Immature natural killer cell (primary cell): ENCODE measurements at places on chromosomes 5 and 9. TPM values are rescaled to one million over a fixed set of nuclear protein-coding genes. Genes with fewer than 3 reads are reported as not detected.
A peak's percentile ranks its signal among the peaks of the same experiment; 100 is the strongest.

- no peaks in the 10 kb centered on the region for H3K36me3 ChIP-seq
- no peak overlapping the region for H3K27ac ChIP-seq
- peaks cover 7% of the 10 kb centered on the region for H3K27me3 ChIP-seq
Observed at GRCh38 chr5:55927861-55928655, 66.7 kb downstream of the IL6ST start.

DNA sequence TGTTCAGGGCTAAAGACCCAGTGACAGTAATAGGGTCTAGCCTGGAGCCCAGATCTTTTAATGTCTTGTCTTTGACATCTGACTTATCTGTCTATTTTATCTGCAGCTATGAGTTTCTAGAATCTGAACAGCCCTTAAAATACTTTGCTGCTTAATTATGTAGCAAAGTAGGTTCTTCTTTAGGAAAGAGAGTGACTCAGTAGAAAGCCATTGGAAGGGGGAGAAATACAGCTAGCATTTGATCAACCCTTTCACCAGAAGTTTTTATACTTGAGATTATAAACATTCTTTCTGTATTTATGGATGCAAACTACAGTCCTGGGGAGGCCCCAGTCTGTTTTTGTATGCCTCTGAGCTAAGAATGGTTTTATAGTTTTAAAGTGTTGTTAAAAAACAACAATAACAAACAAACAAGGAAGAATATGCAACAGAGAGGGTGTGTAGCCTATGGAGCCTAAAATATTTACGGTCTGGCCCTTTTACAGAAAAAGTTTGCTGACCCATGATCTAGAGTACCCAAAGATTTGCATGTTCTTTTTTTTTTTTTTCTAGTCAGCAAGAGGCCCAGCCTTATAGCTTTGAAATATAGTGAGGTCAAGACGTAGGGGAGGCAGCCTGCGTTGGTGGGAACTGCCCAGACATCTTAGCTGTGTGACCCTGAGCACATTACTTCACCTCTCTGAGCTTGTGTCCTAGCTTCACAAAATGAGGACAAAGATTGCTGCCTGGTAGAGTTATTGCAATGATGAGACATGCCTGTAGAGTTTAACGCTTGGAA, 9.7 kb downstream of the GSN start:
- H3K27ac ChIP-seq = no peak overlapping the region
- H3K36me3 ChIP-seq = peaks cover 4% of the 10 kb centered on the region
- no peak for DNase-seq
- H3K27me3 ChIP-seq = no peaks in the 10 kb centered on the region
- peaks cover 24% of the 10 kb centered on the region for H3K4me1 ChIP-seq

DNA sequence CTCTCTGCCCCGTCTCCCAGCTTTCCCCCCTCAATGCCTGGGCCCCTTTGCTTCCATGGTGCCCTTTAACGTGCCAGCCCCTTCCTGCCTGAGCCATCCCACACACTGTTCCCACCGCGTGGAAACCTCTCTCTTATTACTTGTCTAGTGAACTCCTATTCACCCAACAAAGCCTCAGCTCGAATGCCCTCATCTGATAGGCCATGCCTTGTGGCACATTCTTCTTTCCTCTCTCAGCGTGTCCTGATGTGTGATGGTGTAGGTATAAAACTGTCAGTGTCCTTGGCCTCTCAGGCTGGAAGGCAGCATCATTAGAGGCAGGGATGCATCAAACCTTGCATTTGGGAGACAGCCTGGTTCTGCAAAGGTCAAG, 152.3 kb downstream of the OLFM1 start:
- DNase-seq = no peak
- no peaks in the 10 kb centered on the region for H3K36me3 ChIP-seq
- H3K4me1 ChIP-seq = no peaks in the 10 kb centered on the region

DNA sequence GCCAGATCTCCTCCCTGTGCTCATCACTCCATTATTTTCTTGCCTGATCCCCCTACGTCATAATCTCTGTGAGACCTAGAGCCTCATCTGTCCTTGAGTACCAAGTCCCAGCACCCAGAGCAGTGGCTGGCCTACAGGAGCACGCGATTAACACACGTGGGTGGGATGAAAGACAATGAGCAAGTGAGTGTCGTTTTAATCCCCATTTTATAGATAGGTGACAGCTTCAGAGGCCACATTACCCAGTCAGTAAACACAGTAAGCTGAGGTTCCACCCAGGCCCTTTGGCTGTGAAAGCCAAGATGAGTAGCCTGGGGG, 17.3 kb downstream of the TRUB2 start:
- H3K4me3 ChIP-seq = no peak overlapping the region
- H3K36me3 ChIP-seq = peaks cover 8% of the 10 kb centered on the region
- no peak for DNase-seq
- no peak overlapping the region for H3K27ac ChIP-seq

DNA sequence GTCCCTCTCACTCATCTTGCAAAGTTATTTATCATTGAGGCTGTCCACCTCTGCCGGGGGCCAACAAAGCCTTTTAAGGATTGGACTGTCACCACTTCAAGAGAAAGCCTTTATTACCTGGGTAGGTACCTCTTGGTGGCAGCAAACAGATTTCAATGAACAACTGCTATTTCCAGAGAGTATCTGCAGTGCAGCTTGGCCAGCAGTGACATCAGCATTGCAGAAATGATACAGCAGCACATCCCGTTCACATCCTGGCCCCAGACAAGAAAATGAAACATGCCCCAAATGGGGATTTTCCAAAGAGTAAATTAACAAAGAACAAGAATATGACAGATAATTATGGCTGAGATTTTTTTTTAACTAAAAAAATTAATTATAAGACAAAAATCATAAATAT, 2.3 kb upstream of the SPATA6L start:
- peaks cover 13% of the 10 kb centered on the region for H3K27me3 ChIP-seq
- peaks cover 34% of the 10 kb centered on the region for H3K4me1 ChIP-seq
- H3K27ac ChIP-seq = no peak overlapping the region

- H3K4me3 ChIP-seq = no peak overlapping the region
- H3K36me3 ChIP-seq = no peaks in the 10 kb centered on the region
- no peak overlapping the region for H3K27ac ChIP-seq
- DNase-seq = no peak
- no peaks in the 10 kb centered on the region for H3K4me1 ChIP-seq
Observed at GRCh38 chr5:16712620-16713019, 95.8 kb upstream of the RETREG1 start.

DNA sequence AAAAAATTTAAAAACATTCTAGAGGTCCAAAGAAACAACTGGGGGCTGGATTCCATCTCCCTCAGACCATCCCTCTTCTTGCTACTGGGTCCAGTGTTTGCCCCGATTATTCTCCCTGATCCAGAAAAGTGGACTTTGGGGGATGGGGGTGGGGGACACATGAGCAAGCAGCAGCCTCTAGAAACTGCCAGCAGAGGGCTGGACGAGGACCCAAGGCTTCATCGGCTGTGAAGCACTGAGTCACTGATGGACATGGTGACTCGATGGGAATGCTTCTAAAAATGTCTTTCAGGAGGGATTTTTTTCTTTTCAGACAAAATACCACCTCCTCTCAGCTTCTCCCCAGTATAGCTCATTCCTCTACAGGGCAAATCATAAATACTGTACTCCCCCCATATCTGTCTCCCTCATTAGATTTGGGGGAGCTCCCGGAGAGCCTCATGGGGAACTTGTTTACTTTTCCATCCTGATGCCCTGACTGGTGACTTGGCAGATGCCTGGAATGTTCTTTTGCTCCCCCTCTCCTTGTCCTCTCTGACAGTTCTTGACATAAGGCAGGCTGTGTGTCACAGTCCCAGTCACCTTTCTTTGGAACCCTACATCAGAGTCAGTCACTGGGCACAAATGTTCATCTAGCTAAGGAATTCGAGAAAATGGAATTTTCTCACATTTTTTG, 67.2 kb upstream of the STC2 start:
- no peaks in the 10 kb centered on the region for H3K36me3 ChIP-seq
- DNase-seq = no peak
- no peak overlapping the region for H3K27ac ChIP-seq
- no peak overlapping the region for H3K4me3 ChIP-seq
- H3K4me1 ChIP-seq = no peaks in the 10 kb centered on the region
- peaks cover 5% of the 10 kb centered on the region for H3K27me3 ChIP-seq

GRCh38 chr5:38051711-38052511, 206.4 kb upstream of the EGFLAM start:
- peaks cover 2% of the 10 kb centered on the region for H3K27me3 ChIP-seq
- H3K4me3 ChIP-seq = no peak overlapping the region
- no peaks in the 10 kb centered on the region for H3K36me3 ChIP-seq
- DNase-seq = no peak
- no peak overlapping the region for H3K27ac ChIP-seq

DNA sequence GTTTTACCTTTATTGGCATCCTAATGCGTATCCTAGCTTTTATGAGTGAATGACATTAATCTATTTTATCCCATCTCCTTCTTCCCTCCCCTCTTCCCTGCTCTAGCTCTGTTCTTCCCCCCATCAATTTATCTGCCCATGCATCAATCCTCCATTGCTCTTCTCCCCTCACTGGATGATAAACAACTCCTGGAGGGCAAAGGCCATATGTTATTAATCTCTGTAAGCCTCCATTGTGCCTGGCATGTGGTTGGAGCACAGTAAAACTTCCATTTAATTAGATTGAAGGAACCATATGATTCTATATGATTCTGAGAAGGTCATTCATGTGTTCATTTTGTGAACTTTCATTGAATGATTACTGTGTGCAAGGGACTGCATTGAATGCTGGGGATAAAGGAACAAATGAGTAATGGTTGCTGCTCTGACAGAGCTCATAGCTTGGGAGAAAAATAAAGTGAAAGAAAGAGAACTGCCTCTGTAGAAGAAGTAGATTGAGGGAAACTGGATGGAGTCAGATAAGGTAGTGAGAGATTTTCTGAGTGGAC, 85.0 kb downstream of the MEGF10 start:
- H3K4me1 ChIP-seq = no peaks in the 10 kb centered on the region
- H3K36me3 ChIP-seq = no peaks in the 10 kb centered on the region
- H3K27me3 ChIP-seq = no peaks in the 10 kb centered on the region
- H3K27ac ChIP-seq = no peak overlapping the region
- no peak overlapping the region for H3K4me3 ChIP-seq

- no peaks in the 10 kb centered on the region for H3K27me3 ChIP-seq
- H3K4me3 ChIP-seq = no peak overlapping the region
- H3K4me1 ChIP-seq = peaks cover 13% of the 10 kb centered on the region
- no peak for DNase-seq
Observed at GRCh38 chr9:130078547-130078946, 24.8 kb downstream of the GPR107 start.

- no peak overlapping the region for H3K4me3 ChIP-seq
- no peak for DNase-seq
- H3K27me3 ChIP-seq = peaks cover 8% of the 10 kb centered on the region
- H3K36me3 ChIP-seq = no peaks in the 10 kb centered on the region
- H3K4me1 ChIP-seq = peaks cover 4% of the 10 kb centered on the region
- no peak overlapping the region for H3K27ac ChIP-seq
Observed at GRCh38 chr5:1654786-1655495, 131.2 kb upstream of the LPCAT1 start.

- no peak for DNase-seq
- peak overlapping the region; percentile 82 for H3K4me3 ChIP-seq
- H3K27ac ChIP-seq = no peak overlapping the region
Observed at GRCh38 chr9:14314929-14315874, 1.3 kb upstream of the NFIB start.

DNA sequence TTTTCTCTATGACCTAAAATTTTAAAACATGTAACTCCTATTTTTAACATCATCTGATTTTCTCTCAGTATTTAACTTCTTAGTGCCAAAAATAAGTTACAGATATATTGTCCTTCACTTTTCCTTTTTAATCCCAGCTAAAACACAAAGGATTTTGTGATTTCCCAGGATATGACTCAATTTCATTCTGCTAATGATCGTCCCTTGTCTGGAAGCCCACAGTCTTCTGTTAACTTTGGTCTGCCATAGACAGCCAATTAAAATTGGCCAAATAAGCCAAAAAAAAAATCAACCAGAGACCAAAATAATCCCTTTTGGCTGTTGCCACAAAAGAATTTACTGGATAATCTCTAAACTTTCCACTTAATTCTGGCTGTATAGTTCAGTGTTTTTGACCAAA, 124.5 kb upstream of the FST start:
- no peaks in the 10 kb centered on the region for H3K4me1 ChIP-seq
- peaks cover 3% of the 10 kb centered on the region for H3K27me3 ChIP-seq
- DNase-seq = no peak

DNA sequence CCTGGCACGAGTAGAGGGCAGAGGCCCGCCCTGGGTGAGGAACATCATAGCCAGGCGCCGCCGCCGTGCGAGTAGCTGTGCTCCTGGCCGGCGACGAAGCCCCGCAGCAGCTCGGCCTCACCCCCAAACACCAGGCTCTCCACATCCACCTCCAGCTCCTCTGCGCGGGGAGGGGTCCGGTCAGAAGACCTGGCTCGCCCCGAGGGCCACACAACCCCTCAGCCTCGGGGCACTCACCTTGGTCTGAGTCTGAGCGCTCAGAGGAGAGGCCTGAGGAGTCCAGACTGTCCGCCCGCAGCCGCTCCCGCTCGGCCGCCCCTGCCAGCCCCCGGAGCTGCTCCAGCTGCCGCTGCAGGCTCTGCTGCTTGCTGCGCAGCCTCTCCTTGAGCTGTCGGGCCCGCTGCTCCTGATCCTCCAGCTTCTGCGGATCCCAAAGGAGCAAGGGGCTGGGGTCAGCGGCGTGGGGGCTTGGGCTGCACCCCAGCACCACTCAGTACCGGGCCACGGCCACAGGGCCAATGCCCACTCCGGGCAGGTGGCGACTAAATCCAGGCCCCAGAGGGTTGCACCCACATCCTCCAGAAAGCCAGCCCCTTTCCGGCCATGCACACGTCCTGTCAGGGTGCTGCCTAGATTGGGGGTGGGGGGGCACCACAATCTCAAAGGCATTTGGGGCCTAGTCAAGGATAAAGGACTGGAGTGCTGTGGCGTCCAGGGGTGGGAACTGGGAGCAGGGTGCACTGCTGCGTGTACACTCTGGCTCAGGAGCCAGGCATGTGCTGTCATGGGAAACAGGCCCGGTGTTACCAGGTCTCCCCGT, 3.9 kb downstream of the MXD3 start:
- peak overlapping the region; percentile 66 for H3K4me3 ChIP-seq
- H3K27me3 ChIP-seq = peaks cover 24% of the 10 kb centered on the region
- H3K4me1 ChIP-seq = peaks cover 66% of the 10 kb centered on the region
- H3K36me3 ChIP-seq = peaks cover 16% of the 10 kb centered on the region

- no peak overlapping the region for H3K27ac ChIP-seq
- H3K27me3 ChIP-seq = peaks cover 2% of the 10 kb centered on the region
- no peaks in the 10 kb centered on the region for H3K36me3 ChIP-seq
Observed at GRCh38 chr5:53010814-53011213, 21.7 kb downstream of the ITGA2 start.

Gene KCNN2
- not detected for polyA plus RNA-seq

Gene ZNF366
- 0.62 TPM for polyA plus RNA-seq

Gene ECM2
- not detected for polyA plus RNA-seq

Gene GALT
- 43.7 TPM for polyA plus RNA-seq
